ENCODE measurements at places on chromosomes 3 and 15.

DNA sequence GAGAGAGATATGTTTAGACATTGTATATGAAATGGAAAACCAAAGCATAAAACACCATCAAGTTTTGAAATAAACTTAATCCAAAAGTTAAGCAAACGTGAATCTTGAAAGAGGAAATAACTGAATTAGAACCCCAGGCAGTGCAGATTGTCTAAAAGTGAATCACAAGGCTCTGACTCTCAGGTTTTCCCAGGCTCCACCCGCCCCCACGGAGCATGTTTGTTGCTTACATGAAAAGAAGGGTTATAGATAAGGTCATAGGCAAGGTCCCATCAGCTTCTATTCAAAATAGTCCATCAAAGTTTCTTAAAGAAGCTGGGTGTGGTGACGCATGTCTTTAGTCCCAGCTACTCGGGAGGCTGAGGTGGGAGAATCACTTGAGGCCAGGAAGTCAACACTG lies 29.0 kb upstream of the SLMAP start:
- DNase-seq: no peak

- DNase-seq: no peak
These were observed 142.4 kb downstream of the EPHB1 start for GRCh38 chr3:134937256-134938028.

DNA sequence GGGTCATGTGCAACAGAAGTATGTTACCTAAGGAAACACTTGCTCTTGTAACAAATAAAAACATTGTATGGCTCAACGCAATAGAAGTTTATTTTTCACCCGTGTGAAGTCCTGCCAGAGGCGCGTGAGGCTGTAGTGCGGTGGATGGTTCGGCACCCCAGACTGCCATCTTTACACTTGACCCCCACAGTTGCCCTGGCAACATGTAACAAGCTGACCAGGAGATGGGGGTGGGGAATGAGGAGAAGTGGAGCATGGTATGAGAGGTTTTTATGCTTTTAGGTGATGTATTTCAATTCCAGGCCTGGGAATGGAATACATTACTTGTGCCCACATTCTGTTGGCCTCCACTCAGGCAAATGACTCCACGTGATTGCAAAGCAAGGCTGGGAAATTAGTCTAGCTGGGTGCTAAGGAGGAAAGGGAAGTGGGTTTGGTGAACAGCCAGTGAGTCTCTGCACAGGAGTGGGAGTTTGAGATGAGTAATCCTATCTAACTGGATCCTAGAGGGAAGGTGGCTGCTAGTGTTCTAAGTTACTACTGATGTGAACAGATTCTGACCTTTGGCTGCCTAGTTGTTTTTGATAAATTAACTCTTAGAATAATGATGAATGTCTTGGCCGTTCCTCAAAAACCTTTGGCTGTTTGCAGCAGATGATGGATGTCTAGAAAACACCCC lies 33.8 kb upstream of the GREM1 start:
- DNase-seq: no peak

- no peak for DNase-seq
These were observed 139.5 kb upstream of the RBMS3 start for GRCh38 chr3:29141197-29141917.

GRCh38 chr3:167521006-167521355 lies 47.1 kb upstream of the SERPINI2 start:
- DNase-seq: no peak

DNA sequence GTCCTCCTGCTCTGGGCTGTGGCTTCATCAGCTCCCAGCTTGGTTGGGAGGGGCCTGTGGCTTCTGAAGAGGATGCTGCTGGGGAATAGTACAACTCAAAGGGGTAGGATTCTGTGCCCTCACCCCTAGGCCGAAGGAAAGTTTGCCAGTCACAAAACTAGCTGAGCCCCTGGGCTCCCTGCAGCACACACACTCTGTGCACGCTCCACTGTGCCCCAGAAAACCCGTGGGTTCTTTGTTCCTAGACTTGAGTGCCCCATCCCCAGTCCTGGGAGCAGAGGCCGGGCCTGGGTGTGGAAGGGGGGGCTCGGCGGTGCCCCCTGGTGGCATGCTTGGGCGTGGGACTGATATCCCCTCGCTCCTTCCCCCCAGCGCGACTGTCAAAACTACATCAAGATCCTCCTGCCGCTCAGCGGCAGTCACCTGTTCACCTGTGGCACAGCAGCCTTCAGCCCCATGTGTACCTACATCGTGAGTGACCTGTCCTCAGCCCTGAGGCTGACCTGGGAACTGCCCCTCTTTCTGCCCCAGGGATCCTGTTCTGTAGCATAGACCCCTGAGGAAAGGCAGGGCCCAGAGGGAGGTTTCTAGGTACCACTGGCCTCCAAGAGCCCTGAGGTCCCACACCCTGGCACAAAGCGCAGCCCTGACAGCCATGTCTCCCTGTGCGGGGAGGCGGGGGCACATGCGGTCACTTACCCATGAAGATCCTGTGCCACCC lies 14.2 kb downstream of the CIB1 start:
- peak; percentile 51 for DNase-seq

Measured in activated CD8-positive, alpha-beta memory T cell treated with anti-CD3 and anti-CD28 coated beads for 1 hour (primary cell).